ENCODE measurements at places on chromosomes 2 and 18.
A peak's percentile ranks its signal among the peaks of the same experiment; 100 is the strongest.

DNA sequence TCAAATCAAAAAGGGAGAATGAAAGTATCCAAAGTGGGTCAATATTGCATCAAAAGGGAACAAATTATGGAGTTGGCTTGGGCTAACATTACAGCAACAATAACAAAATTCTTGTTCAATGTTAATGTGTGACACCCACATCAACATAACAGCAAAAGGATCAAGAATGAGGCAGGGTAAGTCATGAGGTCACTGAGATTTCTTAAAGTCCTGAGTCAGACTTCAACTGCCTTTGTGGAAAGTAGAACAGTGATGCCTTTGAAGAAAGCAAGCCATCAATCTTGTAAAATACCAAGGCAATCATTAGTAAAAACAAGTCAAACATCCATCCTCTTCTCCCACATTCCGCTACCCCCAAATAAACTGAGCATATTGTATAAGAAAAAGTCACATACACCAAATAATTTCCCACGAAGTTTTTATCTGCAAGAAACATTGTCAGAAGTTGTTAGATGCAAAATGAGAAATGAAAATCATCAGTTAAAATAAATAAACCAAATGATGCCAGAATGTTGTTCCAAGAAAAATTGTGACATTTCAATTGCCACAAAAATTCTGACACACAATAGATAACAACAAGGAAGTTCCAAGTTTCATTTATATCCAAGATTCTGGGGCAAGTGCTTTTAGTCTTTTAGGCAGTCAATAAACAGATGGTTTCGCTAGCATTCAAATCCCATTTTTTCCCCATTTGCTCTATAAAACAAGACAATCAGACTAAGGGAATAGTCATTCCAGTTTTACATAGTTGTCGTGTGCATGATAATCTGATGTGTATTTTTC lies 216.1 kb upstream of the SETBP1 start:
- no peak for DNase-seq

DNA sequence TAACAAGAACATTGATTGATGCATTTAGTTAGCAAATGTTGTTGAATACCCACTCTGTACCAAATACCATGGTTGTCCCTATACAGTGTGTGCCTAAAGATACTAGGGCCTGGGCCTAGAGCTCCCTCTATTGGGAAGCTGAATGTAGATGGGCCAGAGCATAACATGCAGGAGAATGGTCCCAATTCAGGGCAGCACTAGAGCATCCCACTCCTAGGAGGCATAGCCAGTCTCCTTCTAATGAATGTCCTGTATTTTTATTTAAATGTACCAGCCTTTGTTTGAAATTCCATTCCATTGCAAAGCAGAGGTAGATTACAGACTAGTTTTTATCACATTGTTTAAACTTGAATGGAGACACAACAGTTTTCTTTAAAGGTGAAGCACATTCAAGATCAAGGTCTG lies 90.6 kb downstream of the FEZ2 start:
- DNase-seq = peak; percentile 20

- no peak for DNase-seq
These were observed 48.2 kb downstream of the ZCCHC2 start for GRCh38 chr18:62571037-62571436.

- DNase-seq = no peak
These were observed 208.1 kb upstream of the HAAO start for GRCh38 chr2:43000242-43001054.

GRCh38 chr2:132915812-132916549 lies 246.0 kb upstream of the LYPD1 start:
- no peak for DNase-seq

GRCh38 chr2:9764153-9764778 lies 79.0 kb upstream of the TAF1B start:
- no peak for DNase-seq

- DNase-seq = no peak
These were observed 779.8 kb downstream of the RNF144A start for GRCh38 chr2:7697052-7697451.

- no peak for DNase-seq
These were observed 100.2 kb upstream of the TEX51 start for GRCh38 chr2:126798276-126799140.

- no peak for DNase-seq
These were observed 25.5 kb downstream of the FHL2 start for GRCh38 chr2:105373344-105373781.

DNA sequence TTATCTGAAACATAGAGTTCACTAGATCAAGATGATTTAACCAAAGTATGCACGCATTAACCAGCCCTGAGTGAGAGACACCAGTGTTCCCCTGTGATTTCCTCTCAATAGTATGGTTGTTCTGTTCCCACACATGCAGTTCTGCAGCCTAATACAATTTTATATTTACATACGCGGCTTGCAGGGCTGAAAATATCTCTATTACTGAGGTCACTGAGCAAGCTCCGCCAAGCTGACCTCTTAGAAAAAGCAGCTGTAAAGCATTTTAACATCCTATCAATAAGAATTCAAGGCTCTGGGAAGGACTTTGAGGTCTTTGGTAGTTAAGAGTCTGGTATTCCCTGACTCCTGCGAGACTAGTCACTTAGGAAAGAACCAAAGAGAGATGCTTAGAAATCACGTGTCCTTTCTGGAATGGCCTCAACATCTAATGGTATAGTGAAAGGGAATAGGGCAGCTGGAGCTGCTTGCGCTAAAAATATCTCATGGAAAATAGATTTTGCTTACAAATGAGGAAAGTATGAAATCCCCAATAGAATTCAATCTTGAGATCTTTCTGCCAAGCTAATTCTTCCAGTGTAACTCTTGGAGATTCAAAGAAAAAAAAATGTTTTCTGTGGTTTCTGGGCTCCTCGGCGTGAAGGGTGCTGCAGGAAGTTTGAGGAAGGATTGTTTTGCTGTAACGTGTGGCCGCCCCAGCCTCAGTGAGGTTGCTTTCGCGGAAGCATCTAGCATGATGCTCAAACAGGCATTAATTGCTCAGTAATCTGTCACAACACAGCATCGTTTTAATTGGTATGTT lies 59.2 kb downstream of the DOCK10 start:
- no peak for DNase-seq

DNA sequence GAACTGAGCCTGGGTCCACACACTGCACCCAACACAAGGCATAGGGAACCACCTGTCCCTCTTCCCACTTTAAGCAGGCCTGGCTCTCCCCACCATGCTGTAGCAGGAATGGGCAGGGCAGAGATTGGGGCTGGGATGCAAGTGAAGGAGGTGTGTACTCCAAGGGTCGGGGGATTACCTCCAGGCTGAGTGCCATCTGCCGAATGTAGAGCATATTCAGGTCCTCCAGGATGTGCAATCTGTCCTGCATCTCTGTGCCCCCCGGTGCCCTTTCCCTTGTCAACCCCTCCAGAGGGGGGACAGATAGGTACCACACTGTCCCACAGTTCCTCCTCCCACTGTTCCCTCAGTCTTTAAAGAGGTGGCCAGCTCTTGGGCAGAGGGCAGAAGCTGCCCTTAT lies 2.4 kb downstream of the RTKN start:
- DNase-seq = no peak

GRCh38 chr2:162007447-162008040 lies 66.5 kb downstream of the DPP4 start:
- DNase-seq = no peak

- DNase-seq = no peak
These were observed 367.6 kb upstream of the CWC22 start for GRCh38 chr2:180374502-180375281.

GRCh38 chr2:16613539-16614011 lies 52.1 kb downstream of the CYRIA start:
- no peak for DNase-seq

GRCh38 chr18:45518311-45519155 lies 96.7 kb upstream of the SLC14A2 start:
- no peak for DNase-seq

DNA sequence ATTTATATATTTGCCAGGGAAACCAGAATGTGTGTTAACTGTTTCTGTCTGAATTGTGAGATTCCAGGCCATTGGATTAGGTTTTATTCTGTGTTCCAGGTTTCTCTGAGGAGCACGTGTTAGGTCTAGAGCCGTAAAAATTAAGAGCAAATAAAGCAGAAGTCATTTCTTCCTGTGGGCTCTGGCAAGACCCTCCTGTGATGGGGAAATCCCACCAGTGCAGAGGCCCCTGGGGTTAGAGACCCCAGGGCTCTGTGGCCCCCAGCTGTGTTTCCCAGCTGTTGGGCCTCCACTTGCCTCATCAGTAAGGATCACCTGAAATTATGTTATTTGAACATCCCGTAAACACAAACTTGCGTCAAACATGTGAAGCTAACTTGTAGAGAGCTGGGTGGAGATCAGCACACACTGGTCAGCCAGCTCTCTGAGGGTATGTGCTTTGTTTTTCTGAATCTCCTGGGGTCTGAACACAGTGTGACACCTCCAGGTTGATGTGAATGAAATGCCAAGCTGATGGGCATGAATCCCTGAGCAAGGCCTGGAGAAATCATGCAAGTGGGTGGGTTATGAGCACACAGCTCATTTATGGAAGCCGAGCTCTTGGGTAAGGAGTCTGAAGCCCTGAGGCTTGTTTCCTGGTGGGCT lies 50.3 kb downstream of the HK2 start:
- no peak for DNase-seq

- DNase-seq = no peak
These were observed 141.1 kb downstream of the HDAC4 start for GRCh38 chr2:239259603-239260298.

- no peak for DNase-seq
These were observed 59.4 kb downstream of the CERS6 start for GRCh38 chr2:168515502-168515901.

DNA sequence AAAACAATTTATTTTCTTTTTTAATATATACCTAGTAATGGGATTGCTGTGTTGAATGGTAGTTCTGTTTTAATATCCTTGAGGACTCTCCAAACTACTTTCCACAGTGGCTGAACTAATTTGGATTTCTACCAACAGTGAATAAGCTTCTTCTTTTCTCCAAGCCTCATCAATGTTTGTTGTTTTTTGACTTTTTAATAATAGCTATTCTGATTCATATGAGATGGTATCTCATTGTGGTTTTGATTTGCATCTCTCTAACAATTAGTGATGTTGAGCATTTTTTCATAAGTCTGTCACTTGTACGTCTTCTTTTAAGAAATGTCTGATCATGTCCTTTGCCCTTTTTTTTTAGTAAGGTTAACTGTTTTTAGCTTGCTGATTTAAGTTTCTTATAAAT lies 863.3 kb downstream of the CNTNAP5 start:
- DNase-seq = no peak

DNA sequence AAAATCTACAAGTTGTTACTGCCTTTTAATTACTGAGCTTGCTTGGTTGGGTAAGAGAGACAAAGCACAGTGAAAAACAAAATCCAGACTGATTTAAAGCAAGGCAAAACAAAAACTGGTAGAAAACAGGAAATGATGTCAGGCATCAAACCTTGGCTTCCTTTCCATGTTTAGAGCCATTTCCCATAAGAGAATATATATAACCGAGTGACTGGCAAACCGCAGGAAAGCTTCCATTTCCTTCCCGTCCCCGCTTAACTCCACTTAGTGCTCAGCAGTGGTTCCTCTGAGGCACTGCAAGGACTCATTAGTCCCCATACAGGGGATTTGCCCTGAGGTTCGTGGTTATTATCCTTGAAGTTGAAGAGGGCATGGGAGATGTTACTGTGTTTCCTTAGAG lies 446.3 kb downstream of the LPIN1 start:
- no peak for DNase-seq

- DNase-seq = no peak
These were observed 67.4 kb upstream of the CHMP1B start for GRCh38 chr18:11783716-11784331.
